RWPE2 (cell line): ENCODE measurements at places on chromosomes 11 and 22.

GRCh38 chr22:30718938-30719337, 24.3 kb downstream of the OSBP2 start:
- no peaks in the 10 kb centered on the region for H3K36me3 ChIP-seq
- DNase-seq, result no peak
- H3K4me3 ChIP-seq, result no peak overlapping the region
- H3K27ac ChIP-seq, result no peak overlapping the region

GRCh38 chr11:128379587-128380580, 207.5 kb downstream of the ETS1 start:
- no peaks in the 10 kb centered on the region for H3K36me3 ChIP-seq
- DNase-seq, result no peak
- no peak overlapping the region for H3K4me3 ChIP-seq
- no peaks in the 10 kb centered on the region for H3K27me3 ChIP-seq
- peaks cover 19% of the 10 kb centered on the region for H3K4me1 ChIP-seq
- no peak overlapping the region for H3K27ac ChIP-seq

GRCh38 chr11:65424205-65425104, 1.9 kb downstream of the NEAT1 start:
- H3K4me3 ChIP-seq, result peak overlapping the region; percentile 76
- H3K36me3 ChIP-seq, result peaks cover 67% of the 10 kb centered on the region
- peak overlapping the region; percentile 97 for H3K27ac ChIP-seq
- H3K4me1 ChIP-seq, result peaks cover 29% of the 10 kb centered on the region
- peak; percentile 47 for DNase-seq

DNA sequence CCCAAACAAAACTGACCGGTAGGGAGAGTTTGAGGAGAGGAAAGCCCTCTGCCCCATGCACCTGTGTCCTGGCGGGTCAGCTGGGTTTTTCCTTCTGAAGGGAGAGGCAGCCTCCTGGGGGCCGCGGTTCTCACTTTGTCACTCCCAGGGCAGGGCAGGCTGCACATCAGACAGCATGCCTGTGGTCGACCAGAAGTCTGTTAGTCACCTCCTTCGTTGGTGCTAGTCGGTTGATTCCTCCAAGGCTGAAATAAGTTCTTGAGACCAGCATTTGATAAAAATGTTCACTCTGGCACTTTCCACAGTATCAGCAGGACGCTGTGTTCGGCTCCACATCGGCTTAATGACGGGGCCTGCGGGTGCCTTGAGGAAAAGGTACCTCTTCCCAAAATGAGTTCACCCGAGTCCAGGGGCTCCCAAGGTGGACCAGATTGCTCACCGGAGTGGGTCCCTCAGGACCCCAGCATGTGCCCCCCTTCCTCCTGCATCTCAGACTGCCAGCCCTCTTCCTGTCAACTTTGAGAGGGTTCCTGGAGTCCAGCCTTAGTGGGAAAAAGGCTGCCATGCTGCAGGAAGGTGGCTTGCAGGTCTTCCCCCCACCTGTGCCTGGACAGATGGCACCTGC, 373.7 kb upstream of the B3GAT1 start:
- H3K4me1 ChIP-seq, result no peaks in the 10 kb centered on the region
- no peak for DNase-seq
- no peaks in the 10 kb centered on the region for H3K36me3 ChIP-seq

GRCh38 chr11:116929414-116930090, 92.1 kb upstream of the APOA1 start:
- H3K36me3 ChIP-seq, result 0 out of 2 replicates have a peak, but pooled peaks cover 9% of the 10 kb centered on the region
- no peak overlapping the region for H3K4me3 ChIP-seq
- no peaks in the 10 kb centered on the region for H3K27me3 ChIP-seq
- H3K4me1 ChIP-seq, result peaks cover 6% of the 10 kb centered on the region
- H3K27ac ChIP-seq, result no peak overlapping the region
- DNase-seq, result no peak

DNA sequence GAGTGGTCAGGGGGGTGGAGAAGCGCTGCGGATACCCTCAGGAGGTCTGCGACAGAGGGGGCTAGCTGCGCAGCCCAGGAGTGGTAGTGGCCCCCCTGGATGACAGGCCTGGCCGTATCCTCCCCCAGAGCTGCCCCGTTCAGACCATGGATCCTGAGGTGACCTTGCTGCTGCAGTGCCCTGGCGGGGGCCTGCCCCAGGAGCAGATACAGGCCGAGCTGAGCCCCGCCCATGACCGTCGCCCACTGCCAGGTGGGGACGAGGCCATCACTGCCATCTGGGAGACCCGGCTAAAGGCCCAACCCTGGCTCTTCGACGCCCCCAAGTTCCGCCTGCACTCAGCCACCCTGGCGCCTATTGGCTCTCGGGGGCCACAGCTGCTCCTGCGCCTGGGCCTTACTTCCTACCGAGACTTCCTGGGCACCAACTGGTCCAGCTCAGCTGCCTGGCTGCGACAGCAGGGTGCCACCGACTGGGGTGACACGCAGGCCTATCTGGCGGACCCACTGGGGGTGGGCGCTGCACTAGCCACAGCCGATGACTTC, 505 bp downstream of the NUDT22 start:
- peak overlapping the region; percentile 53 for H3K4me3 ChIP-seq
- no peaks in the 10 kb centered on the region for H3K27me3 ChIP-seq
- H3K36me3 ChIP-seq, result no peaks in the 10 kb centered on the region
- DNase-seq, result no peak
- H3K27ac ChIP-seq, result peak overlapping the region; percentile 68
